Common myeloid progenitor, CD34-positive (primary cell): ENCODE measurements at places on chromosomes 16 and 17.

DNA sequence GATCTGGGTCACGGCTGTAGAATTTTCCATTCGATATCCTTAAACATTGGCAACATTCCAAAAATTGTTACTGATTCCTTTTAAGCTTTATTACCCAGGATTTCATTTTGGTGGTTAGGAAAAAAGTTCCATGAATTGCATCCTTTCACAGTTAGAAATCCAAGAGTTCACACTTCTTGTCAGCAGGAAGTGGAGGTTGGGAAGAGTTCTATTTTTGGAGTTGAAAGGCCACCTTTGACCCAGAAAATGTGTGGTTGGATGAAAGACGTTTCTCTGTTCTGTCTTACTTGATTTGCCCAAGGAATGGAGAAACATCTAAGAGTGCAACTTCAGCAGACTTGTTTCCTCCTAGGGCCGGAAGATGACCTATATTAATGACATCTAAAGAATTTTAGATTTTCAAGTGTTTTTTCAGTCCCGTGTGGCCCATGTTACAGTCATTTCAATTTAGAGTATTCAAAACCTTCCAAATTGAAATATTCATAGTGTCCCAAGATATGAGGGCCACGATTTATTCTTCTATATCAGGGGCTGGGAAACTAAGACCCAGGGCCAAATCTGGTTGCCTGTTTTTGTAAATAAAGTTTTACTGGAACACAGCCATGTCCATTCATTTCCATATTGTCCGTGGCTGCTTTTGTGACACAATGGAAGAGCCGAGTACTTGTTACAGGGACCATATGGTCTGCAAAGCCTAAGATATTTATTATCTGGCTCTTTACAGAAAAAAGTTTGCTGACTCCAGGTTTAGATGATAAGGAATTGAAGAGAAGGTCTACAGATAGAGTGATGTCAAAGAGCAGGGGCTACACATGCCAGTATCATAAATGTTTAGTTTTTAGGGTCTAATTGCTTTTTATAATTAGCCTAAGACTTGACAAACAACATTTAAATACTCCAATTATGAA is 50.2 kb downstream of the CDK5R1 start:
- H3K4me3 ChIP-seq = no peak overlapping the region
- no peaks in the 10 kb centered on the region for H3K4me1 ChIP-seq
- no peak for DNase-seq
- H3K27ac ChIP-seq = no peak overlapping the region
- no peaks in the 10 kb centered on the region for H3K27me3 ChIP-seq
- no peaks in the 10 kb centered on the region for H3K36me3 ChIP-seq

- peaks cover 25% of the 10 kb centered on the region for H3K4me1 ChIP-seq
- peaks cover 16% of the 10 kb centered on the region for H3K36me3 ChIP-seq
- no peak overlapping the region for H3K4me3 ChIP-seq
- H3K27ac ChIP-seq = no peak overlapping the region
- no peaks in the 10 kb centered on the region for H3K27me3 ChIP-seq
Observed at GRCh38 chr17:17493249-17493985, 2.8 kb downstream of the RASD1 start.

DNA sequence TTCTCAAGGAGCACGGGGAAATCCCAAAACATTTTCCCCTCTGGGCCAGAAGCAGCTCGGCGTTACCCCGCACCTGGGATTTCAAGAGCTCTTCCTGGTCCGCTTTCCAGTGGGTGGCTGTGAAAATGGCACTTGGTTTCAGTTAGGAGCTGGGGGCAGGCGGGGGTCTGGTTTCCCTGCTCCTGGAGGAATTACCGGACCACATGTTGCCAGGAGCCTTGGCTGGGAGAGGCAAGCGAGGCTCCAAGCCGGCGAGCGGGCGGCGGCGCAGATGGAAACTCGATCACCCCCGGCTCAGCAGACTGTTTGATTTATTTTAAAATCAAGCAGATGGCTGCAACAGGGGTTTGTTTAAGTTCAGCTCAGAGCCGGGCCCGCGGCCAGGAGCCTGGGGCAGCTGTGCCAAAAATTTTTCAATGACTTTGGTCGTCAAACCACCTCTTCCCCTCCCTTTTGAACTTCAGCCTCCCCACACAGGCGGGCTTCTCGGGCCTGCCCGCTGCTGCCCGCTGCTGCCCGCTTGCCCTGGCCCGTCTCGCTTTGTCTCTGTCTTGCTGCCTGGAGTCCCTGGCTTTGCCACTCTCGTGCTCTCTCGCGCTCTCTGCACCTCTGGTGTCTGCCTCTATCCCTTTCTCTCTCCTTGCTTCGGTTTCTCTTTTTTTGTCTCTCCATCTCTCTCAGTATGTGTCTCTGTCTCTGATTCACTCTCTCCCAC is 108.0 kb upstream of the CIBAR2 start:
- H3K4me1 ChIP-seq = no peaks in the 10 kb centered on the region
- no peaks in the 10 kb centered on the region for H3K27me3 ChIP-seq
- H3K27ac ChIP-seq = no peak overlapping the region
- no peak overlapping the region for H3K4me3 ChIP-seq
- H3K36me3 ChIP-seq = no peaks in the 10 kb centered on the region

DNA sequence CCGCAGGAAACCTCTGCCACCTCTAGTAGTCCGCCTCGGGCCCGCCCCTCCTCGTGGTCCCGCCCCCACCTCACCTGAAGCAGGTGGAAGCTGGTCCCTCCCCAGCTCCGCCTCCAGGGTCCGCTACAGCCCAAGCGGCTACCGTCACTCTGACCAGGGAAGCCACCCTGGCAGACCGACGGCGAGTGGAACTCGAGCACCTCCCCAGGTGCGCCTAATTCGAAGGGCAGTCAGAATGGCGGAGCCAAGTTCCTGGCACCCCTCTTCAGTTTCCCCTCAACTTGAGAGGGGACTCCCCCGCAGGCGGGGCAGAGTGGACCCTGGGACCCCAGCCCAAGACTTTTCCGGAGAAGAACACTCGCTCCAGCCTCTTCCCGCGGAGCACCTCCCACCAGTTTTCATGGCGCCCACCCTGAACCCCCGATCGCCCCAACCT is 507 bp downstream of the FHOD1 start:
- H3K36me3 ChIP-seq = peaks cover 3% of the 10 kb centered on the region
- DNase-seq = no peak
- peaks cover 65% of the 10 kb centered on the region for H3K4me1 ChIP-seq
- peak overlapping the region; percentile 93 for H3K27ac ChIP-seq

- no peaks in the 10 kb centered on the region for H3K36me3 ChIP-seq
- H3K4me1 ChIP-seq = no peaks in the 10 kb centered on the region
- no peak overlapping the region for H3K4me3 ChIP-seq
Observed at GRCh38 chr16:51402785-51403184, 251.7 kb upstream of the SALL1 start.

- DNase-seq = no peak
- H3K27ac ChIP-seq = no peak overlapping the region
- H3K4me3 ChIP-seq = no peak overlapping the region
- H3K4me1 ChIP-seq = peaks cover 54% of the 10 kb centered on the region
- no peaks in the 10 kb centered on the region for H3K27me3 ChIP-seq
Observed at GRCh38 chr17:40558890-40559563, 6.2 kb downstream of the CCR7 start.

GRCh38 chr17:67519801-67520251 is 142.7 kb downstream of the PITPNC1 start:
- DNase-seq = no peak
- H3K27me3 ChIP-seq = no peaks in the 10 kb centered on the region
- peaks cover 11% of the 10 kb centered on the region for H3K4me1 ChIP-seq
- no peak overlapping the region for H3K27ac ChIP-seq

GRCh38 chr16:4679850-4680636 is 13.3 kb upstream of the NUDT16L1 start:
- peaks cover 85% of the 10 kb centered on the region for H3K36me3 ChIP-seq
- no peak overlapping the region for H3K27ac ChIP-seq
- peak; percentile 39 for DNase-seq

- no peaks in the 10 kb centered on the region for H3K36me3 ChIP-seq
- H3K4me3 ChIP-seq = no peak overlapping the region
- H3K27me3 ChIP-seq = no peaks in the 10 kb centered on the region
- no peak for DNase-seq
- H3K4me1 ChIP-seq = peaks cover 66% of the 10 kb centered on the region
Observed at GRCh38 chr17:73227379-73227778, 34.3 kb downstream of the CPSF4L start.

DNA sequence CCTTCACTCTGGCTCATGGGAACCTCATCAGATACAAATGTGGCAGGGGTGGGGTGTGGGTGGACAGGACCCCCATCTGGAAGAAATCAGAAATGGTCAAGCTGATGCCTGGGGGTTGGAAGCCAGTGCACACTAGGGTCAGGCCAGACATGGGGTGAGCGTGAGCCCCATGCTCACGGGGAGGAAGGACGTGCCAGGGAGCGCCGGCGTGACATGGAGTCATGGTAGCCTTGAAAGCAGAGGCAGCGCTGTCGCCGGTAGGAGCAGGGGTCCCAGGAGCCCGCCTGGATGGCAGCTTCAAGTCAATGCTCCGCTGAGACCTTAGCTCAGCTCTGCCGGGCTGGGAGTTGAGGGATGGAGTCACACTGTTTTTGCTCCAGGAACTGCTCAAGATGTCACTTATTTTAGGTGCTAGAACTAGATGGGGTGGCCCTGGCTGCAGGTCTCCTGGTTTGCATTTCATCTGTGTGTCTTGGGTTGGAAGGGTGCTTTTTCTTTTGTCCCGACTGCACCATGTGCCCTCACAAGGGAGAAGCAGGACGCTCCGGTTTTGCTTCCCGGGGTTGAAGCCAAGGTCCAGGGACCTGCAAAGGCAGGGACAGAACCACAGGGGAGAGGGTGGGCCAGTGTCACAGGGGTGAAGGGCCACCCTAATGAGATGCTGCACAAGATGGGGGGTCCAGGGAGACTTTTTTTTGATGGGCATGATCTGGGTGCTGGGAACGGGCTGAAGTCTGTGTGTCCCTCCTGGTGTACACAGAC is 51.4 kb downstream of the USP22 start:
- DNase-seq = no peak
- H3K4me1 ChIP-seq = no peaks in the 10 kb centered on the region
- no peaks in the 10 kb centered on the region for H3K27me3 ChIP-seq
- no peak overlapping the region for H3K27ac ChIP-seq
- H3K36me3 ChIP-seq = no peaks in the 10 kb centered on the region

DNA sequence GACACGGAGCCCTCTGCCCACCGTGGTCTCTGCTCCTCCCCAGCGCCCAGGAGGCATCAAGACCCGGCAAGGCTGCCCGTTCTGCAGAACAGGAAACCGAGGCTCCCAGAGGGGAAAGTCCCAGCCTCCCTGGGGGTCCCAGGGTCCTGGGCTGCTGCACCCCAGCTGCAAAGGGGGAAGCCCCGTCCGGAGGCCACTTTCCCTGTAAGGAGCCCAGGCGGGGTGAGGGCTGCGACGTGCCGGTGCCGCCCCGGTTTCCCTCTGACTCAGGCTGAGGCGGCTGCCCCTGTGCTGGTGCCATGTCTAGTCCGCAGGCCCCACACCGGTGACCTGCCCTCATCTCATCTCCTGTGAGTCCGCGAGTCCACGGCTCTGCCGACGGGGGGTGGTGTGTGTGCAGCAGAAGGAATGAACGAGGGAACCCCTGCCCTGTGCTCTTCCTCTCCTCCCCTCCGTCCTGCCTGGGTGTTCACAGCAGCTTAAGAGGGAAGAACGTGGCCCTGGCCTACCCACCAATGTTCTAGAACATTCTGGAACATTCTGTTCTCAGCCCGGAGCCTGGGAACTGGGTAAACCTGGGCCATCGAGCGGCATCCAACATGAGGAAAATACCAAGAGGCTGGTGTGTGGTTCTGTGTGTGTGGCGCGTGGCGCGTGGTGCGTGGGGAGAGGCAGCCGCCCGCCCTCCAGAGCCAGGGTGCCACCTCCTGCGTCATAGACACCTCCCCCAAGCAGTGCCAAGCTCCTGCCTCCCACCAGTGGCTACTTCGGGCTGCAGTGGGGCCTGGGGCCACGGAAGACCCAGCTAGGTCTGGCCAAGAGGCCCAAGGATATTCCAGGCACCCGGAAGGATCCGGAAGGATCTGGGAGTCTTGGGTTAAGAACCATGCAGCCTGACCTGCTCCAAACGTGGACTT is 7.0 kb upstream of the CBFA2T3 start:
- no peak overlapping the region for H3K27ac ChIP-seq
- peaks cover 34% of the 10 kb centered on the region for H3K4me1 ChIP-seq
- no peaks in the 10 kb centered on the region for H3K27me3 ChIP-seq
- peak; percentile 56 for DNase-seq

DNA sequence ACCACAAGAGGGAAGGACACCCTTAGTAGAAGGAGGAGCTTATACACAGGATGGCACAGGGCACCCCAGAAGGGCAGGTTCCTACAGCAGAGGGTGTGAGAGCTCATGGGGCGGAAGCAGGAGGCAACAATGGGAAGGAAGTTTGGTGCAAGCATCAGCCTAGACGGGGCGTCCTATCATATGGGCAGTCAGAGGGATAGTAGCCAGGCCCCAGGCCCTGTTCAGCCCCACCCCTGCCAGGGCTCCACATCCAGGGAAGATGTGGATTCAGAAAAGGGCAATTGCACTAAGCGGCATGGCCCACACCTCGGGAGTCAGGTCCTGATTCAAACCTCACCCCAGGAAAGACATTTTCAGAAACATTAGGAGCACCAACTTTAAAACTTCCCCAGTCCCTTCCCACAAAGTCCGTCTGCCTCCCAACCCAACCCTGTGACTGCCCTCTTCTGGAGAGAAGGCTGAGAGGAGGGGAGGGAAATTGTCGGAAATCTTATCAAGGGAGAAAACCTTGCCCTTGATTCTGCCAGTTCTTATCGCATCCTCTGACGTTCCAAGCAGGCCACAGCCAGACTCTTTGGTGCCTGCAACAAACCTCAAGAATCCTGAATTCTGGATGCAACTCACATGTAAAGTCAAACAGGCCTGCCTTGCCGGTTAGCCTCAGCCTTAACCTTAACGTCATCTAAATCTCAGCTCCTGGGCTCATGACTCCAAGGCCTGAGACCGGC is 198.8 kb upstream of the CDH5 start:
- no peak overlapping the region for H3K27ac ChIP-seq
- no peak for DNase-seq
- H3K4me3 ChIP-seq = no peak overlapping the region
- no peaks in the 10 kb centered on the region for H3K4me1 ChIP-seq
- no peaks in the 10 kb centered on the region for H3K36me3 ChIP-seq
- H3K27me3 ChIP-seq = no peaks in the 10 kb centered on the region

GRCh38 chr17:52244689-52245088 is 86.2 kb upstream of the CA10 start:
- no peak overlapping the region for H3K4me3 ChIP-seq
- no peaks in the 10 kb centered on the region for H3K27me3 ChIP-seq
- no peaks in the 10 kb centered on the region for H3K4me1 ChIP-seq
- no peak for DNase-seq
- no peaks in the 10 kb centered on the region for H3K36me3 ChIP-seq

DNA sequence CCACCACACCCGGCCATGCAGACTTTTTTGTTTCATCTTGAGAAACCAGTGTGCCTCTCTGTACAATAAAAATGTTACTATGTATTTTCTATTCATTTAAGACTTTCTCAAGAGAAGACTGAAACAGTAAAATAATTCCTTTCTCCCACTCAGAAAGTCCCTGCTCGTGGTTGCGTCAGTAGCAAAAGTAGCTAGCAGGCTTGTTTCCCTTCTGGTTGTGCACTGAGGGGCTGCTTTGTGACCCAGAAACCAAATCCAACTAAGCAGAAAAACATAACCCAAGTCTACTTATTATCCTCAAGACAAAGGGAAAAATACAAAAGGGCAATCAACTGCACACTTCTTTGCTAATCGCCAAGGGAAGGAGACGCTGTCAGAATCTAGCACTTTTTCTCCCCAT is 3.4 kb upstream of the PNPO start:
- peaks cover 20% of the 10 kb centered on the region for H3K4me1 ChIP-seq
- no peak overlapping the region for H3K4me3 ChIP-seq
- no peaks in the 10 kb centered on the region for H3K27me3 ChIP-seq
- H3K27ac ChIP-seq = no peak overlapping the region
- DNase-seq = no peak
